ENCODE measurements at places on chromosomes 5 and 9.

DNA sequence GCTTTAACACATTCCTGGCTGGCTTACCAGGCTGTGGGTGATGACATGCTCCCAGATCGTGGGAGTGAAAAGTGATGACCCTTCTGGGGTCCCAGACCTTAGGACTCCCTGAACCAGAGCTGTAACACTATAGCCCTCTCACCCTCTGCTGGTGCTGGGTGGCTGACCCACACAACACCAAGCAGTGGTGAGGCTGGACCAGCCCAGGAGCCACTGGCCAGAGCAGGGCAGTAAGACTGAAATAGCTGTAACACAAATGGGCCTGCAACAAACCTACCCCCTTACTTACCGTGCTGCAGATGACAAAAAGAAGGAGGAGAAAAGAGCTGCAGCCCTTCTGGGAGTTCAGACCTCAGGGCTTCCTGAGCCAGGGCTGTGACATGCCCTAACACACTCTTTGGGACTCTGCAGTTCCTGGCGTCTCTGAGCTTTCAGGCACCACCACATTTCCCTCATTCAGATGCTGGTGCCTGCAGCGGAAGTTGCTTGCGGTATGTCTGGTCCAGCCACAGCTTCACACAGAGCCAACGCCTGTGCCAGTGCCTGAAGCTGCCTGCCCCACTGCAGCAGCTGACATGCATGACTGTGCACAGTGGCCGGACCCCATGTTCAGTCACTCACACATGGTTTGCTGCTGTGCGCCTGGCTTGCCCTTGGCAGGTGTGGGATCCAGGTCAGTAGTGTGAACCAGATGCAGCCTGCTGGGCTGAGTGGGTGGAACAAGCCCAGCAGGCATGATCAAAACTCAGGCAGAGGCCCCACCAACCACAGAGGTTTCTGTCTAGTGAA is 1247.4 kb downstream of the EFNA5 start:
- DNase-seq = no peak

DNA sequence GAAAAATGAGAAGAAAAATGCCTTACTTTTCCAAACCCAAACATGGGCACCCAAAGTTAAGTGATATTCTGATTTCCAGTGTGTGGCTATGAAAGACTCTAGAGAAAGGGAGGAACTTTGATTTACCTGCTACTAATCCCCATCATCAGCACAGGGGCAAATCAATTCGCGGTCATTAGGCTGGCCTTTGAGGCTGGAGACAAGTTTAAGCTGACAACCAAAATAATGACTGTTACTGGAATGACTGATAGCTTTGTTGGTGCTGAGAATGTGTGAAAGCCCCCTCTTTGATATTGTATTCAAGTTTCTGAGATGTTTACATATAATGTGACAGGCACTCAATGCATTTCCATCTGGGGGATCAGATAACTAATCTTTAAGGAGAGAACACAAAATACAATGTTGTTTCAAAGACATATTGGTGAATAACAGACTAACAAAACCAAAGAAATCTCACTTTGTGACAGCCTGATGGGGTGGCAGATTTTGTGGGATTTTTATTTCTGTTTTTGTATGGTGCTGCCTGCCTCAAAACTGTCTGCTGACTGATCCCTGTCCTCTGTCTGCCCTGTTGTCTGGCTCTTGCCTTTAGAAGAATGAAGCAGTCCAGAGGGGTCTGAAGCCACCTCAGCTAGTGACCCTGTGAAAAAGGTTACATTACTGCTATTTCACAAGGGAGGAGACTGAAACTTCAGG is 12.6 kb upstream of the INSYN2B start:
- no peak for DNase-seq

GRCh38 chr5:15687401-15687800 is 187.4 kb downstream of the FBXL7 start:
- DNase-seq = no peak

GRCh38 chr9:127449332-127449966 is 1.8 kb downstream of the RPL12 start:
- DNase-seq = peak; percentile 31

DNA sequence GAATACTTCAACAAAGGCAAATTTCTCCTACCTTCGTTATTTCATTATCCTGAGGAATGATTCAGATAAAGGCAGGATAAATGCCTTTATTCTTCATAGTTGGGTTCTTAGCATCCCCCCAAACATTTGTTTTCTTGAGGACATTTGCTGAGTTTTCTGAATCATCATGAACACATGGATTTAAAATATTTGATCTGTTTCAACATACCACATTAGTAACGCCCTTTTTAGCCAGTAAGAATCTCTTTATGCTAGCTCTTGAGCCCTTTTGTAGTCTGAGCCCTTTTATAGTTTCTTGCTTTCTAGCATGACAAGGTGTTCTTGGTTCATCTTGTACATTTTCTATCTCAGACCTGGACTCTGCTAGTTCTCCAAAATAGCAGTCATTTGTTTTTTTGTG is 27.9 kb downstream of the SKIC3 start:
- DNase-seq = no peak

GRCh38 chr9:136197084-136197875 is 7.6 kb downstream of the LHX3 start:
- no peak for DNase-seq
